ENCODE measurements at places on chromosomes 11 and 22.

DNA sequence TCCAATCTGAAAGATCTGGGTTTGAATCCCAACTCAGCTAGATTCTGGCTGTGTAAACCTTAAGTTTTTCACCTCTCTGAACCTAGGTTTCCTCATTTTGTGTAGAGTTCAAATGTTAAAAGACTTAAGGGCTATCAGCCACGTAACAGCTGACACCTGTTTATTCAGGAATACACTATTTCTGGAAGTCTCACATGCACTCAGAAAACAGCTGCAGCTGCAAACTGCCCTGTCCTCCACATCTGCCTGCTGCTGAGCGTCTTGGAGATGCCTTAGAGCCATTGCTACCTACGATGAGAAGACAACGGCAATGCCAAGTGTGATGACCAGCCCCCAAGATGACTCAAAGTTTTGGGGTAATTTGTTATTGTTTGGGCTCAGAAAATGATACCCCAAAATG is 6.7 kb upstream of the TRIM44 start:
- DNase-seq, result no peak

DNA sequence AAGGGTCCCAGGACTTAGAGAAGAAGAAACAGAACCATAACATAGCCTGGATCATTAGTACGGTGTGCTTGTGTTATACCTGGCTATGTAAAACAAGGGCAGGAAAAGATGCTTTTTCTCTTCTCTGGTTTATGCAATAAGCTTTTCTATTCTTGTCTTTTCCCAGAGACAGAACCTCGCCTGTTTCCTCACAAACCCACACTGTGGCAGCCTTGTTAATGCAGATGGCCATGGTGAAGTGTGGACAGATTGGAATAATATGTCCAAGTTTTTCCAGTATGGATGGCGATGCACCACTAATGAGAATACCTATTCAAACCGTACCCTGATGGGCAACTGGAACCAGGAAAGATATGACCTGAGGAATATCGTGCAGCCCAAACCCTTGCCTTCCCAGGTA is 2.9 kb downstream of the CFAP68 start:
- DNase-seq, result no peak

DNA sequence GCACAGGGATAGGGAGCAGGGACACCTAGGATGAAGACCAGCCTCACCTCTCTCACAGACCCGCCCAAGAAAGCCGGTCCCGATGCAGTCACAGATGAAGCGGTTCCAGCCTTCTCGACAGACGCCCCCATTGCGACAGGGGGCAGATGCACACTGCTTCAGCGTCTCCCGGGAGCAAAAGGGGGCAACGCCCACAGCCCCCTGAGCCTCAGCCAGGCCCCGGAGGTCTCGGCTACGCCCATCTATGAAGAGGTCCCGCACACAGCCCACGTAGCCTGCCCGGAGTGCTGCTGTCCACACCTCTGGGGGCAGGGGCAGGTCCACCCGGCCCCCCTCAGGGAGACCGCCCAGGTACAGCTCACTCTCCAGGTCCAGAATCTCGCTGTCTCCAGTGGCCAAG is 62.3 kb downstream of the NRXN2 start:
- no peak for DNase-seq

DNA sequence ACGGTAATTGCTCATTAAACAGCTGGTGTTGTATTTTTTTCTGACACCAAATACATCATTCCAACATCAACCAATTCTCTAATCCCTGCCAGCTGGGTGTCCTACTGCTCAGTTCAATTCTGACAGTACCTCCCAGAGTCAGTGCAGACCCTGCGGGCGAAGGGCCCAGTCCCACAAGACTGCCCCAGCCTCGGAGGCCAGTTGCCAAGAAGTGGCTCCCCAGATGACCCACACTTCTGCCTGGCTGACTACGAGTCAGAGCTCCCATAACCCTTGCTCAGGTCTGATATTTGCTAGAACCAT is 147.2 kb downstream of the CTTN start:
- DNase-seq, result no peak

DNA sequence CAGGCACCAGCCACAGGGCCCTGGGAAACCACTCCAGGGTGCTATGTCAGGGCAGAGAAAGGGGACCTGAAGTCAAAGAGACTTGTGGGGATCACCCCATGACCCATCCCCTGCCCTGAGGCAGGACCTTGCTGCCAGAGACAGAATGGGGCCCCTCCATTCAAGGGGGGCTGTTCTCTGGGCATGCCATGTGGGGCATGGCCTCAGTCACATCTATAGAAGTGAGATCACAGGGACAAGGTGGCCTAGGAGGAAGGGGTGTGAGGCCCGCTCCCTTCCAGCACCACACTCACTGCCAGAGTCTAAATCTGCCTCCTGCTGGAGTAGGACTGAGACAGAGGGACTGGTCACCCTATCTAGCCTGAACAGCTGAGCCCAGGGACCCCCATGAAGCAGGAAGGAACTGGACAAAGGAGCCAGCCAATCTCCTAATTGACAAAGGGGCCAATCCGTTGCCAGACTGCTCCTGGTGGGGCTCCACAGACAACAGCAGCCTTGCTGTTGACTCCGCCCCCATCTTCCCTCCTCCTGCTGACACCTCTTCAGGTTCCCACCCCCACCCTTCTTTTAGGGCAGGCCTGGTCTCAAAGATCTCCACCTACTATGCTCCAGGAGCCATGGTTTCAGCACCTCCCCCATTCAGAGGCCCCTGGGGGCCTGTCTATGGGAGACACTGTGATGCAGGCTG is 26.0 kb downstream of the NEAT1 start:
- DNase-seq, result no peak

GRCh38 chr11:104614117-104614680 is 284.1 kb downstream of the CASP12 start:
- no peak for DNase-seq

- no peak for DNase-seq
These were observed 115.1 kb downstream of the DBX1 start for GRCh38 chr11:20045098-20045688.

DNA sequence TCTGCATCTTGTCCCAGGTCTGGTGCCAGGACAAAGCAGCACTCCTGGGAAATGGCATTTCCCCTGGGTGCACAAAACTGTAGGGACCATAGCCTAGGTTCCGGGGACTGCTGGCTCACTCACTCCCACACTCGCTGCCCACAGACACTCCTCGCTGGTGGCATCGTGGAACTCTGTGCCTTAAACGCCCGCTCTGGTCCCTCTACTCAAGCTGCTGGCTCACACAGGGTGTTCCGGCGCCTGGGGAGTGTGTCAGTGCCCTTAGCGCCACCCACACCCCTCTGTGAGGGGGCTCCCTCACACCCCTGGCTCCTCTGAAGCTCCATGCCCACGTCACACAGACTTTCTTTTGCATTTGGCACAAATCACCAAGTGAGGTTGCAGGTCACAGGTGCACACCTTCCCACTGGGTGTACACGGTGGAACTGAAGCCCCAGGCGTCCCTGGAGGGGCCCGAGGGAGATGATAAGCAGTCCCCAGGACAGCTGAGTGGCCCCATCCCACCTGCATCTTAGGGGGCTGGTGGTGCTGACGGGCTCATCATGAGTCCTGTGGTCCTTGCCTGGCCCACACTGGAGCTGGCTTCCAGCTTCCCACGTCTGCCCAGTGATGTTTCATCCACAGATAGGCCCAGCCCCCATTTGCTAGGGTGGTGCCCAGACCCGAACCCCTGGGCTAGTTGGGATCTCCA is 23.2 kb upstream of the DGCR8 start:
- DNase-seq, result no peak

- peak; percentile 13 for DNase-seq
These were observed 49.7 kb downstream of the FDX1 start for GRCh38 chr11:110479108-110480101.

GRCh38 chr11:11401960-11402535 is 49.0 kb upstream of the CSNK2A3 start:
- no peak for DNase-seq

DNA sequence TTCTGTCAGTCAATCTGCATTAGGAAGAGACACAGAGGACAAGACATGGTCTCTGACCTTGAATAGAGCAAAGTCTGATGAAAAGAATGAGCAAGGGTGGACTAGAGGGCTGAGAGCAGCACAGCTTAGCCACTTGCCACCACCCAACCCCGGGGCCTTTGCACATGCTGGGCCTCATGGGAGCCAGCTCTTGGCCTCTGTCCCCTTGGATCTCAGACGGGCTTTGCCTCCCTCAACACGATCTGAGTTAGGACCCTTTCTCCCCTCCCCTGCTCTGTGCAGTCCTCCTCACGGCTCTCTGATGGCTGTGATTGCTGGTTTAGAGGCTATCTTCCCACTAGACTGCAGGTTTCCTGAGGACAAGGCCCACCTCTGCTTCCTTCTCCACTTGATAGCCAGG is 131.6 kb upstream of the B3GAT1 start:
- no peak for DNase-seq

GRCh38 chr22:38083931-38084631 is at the start of gene SLC16A8:
Gene SLC16A8, minus strand, starts transcription at chr22:38084184. Its CDS starts 1,311 bp downstream, at chr22:38082873.
- DNase-seq, result no peak

DNA sequence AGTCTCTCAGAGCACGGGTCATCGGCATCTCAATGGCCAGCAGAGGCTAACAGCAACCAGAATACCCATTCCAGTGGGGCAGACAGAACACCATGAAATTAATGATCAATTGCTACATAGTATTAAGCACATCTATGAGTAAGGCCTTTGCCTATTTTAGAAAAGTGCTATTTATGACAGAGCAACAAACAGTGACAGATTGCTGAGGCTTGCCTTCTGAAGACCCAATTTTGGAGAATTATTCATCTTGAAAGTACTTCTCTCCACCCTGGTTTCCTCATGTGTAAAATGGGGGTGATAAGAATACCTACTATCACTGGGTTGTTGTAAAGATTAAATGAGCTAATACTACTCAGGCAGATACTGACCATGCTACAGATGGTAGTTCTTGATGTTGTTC is 232.7 kb downstream of the TENM4 start:
- DNase-seq, result no peak

GRCh38 chr11:91421641-91422040 is 803.0 kb upstream of the FAT3 start:
- DNase-seq, result no peak

GRCh38 chr22:20545681-20546521 is 38.5 kb downstream of the MED15 start:
- DNase-seq, result no peak

- DNase-seq, result peak; percentile 88
These were observed 938 bp downstream of the LAYN start for GRCh38 chr11:111541254-111542061.

- no peak for DNase-seq
These were observed 4.5 kb upstream of the KCNE3 start for GRCh38 chr11:74471668-74472429.

DNA sequence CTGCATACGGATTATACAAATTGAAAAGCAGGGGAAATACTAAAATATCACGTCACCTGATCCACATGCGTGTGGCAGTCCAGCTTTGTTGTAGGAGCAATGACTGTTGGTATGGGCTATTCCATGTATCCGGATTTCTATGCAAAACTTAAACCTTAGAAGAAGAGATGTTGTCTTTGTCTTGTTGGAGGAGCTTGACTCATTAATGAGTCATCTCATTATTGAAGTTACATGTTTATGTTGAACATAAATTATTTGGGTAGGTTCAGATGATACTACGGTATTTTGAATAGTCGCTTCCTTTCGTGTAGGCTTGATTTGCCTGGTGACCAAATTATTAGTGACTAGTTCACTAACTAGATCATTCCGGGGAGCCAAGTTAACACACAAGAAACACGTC is 806 bp upstream of the SAAL1 start:
- DNase-seq, result peak; percentile 57

GRCh38 chr11:122731500-122731913 is 76.0 kb downstream of the UBASH3B start:
- DNase-seq, result no peak

DNA sequence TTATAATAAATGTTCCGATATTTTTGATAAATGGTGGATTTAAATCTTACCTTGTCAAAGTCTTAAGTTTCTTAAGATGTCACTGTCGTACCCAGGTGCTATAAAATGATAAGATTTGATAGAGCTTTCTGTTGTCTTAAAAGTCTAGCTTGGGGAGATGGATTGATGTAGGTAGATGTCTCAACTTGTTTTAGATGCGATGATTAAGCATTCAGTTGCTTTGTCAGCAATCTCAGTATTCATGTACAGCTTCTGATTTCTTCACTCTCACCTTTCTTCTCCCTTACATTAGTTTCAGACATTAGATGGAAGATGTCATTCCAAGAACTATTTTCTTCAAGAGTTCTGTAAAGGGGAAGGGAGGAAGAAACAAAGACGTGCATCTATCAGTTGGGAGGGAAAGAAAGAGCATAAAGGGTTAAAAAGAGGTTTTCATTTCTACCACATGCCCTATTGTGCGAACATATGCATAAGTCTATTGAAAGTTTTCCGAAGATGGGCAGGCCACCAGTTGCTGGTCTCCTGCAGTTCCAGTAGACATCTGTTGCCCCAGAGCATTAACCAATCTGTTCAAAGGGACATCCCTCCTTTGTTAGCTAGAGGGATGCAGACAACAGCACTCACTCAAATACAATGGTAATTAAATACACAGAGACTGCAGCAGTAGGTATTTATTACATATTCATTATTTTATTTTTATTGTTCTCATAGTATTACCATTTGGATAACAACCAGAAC is 38.4 kb downstream of the ZC3H12C start:
- no peak for DNase-seq

DNA sequence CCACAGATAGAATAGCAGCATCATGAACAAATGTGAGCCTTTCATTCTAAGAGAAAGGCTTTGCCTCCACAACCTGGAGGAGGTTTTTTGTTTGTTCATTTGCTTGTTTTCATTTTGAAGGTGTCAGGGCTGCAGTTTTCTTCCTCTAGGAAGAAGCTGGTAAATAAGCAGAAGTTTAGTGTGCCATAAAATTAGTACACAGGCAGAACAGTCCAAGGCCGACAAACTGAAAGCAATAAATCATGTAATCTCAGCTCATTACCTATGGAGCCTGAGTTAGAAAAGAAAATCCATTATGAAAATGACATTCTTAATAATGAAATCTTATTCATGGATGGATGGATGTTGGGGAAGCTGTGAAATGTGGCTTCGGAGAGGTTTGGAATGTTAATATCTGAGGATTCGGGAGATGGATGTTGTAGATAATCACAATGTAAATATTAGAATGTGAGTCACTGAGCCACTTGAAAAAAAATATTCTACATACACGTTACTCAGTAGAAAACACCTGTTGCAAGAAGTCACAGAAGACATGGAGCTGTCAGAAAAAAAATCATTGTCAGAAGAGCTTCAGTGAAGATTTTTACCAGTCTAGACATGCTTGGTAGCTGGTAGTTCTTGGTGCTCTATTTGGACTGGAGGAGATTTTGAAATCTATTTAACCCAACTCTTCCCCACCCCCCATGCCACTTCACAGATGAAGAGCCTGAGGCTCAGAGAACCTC is 15.0 kb upstream of the ZDHHC13 start:
- peak; percentile 57 for DNase-seq

GRCh38 chr11:104319396-104319795 is 155.4 kb upstream of the PDGFD start:
- no peak for DNase-seq

Data from HT1080 (cell line).